ENCODE measurements at places on chromosomes 2 and 18. TPM values are rescaled to one million over a fixed set of nuclear protein-coding genes. Genes with fewer than 3 reads are reported as not detected.
A peak's percentile ranks its signal among the peaks of the same experiment; 100 is the strongest.

The SMC6 gene
- 16.0 TPM for total RNA-seq

GRCh38 chr2:227788561-227789018 lies 25.1 kb upstream of the CCL20 start:
- DNase-seq, result no peak

GRCh38 chr2:38720613-38721241 lies 30.4 kb downstream of the SRSF7 start:
- DNase-seq, result peak; percentile 86

GRCh38 chr2:10339647-10340592 lies 37.2 kb downstream of the HPCAL1 start:
- DNase-seq, result no peak

GRCh38 chr2:46699934-46700256 lies 215.7 kb downstream of the MCFD2 start:
- DNase-seq, result no peak
